Smooth muscle cell of trachea (primary cell): ENCODE measurements at places on chromosomes 7 and 10. TPM values are rescaled to one million over a fixed set of nuclear protein-coding genes. Genes with fewer than 3 reads are reported as not detected.

Gene CRCP
- 31.1 and 38.2 TPM in 2 replicates for total RNA-seq

Gene ITIH5
- under 0.01 and 2.8 TPM in 2 replicates for total RNA-seq

Gene HEPACAM2
- 0.17 TPM in 1 of 2 replicates, not detected in the other for total RNA-seq

Gene PPP1R3A
- not detected in 2 replicates for total RNA-seq

Gene CRHR2
- total RNA-seq: not detected in 2 replicates

Gene ST8SIA6
- total RNA-seq: 0.17 TPM in 1 of 2 replicates, not detected in the other

Gene CTAGE8
- total RNA-seq: not detected in 2 replicates

Gene EVX1
- total RNA-seq: not detected in 2 replicates

Gene EIF4EBP2
- 31.6 and 34.2 TPM in 2 replicates for total RNA-seq

Gene NKX2-3
- total RNA-seq: not detected in 2 replicates

Gene TMEM176B
- total RNA-seq: 0.66 TPM in 1 of 2 replicates, not detected in the other

Gene SLC39A12
- total RNA-seq: not detected in 2 replicates

Gene PON1
- not detected in 2 replicates for total RNA-seq

Gene PPP1R17
- total RNA-seq: not detected in 2 replicates
